ENCODE measurements at places on chromosomes 1 and 21.

DNA sequence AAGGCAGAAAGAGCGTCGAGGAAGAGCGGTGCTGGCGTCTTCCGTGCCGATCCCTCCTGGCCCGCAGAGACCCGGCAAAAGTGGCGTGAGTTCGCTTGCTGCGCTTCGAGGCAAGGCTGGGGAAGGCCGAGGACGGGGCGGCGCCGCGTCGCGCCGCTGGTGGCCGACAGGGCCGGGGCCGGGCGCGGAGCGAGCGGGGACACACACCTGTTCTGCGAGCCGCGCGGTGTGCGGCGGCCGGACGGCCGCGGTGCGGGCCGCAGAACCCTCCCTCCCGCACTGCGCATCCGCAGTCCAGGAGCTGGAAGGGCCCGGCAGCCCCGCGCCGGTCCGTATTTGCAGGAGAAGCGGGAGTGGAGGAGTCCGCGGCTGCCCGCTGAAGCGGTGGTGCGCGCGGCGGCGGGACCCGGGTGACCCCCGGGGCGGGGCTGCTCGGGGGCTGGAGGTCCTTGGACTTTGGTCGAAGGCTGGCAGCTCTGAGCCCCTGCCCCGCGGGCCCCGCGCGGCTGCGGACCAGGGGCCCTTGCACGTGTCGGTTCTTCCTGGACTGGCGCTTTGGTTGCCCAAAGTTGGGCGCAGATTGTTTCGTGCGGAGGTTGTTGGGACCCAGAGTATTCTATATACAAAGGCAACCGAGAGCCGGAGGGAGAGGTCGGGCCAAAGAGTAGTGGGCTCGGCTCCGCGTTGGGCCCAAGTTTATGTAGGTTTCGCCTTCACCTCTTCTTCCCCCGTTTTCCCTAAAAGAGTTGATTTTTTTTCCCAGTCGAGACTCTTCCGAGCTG, 2.6 kb downstream of the RNF220 start:
- DNase-seq, result no peak

- peak; percentile 17 for DNase-seq
Measured at GRCh38 chr1:55375617-55376258, 160.6 kb upstream of the USP24 start.

DNA sequence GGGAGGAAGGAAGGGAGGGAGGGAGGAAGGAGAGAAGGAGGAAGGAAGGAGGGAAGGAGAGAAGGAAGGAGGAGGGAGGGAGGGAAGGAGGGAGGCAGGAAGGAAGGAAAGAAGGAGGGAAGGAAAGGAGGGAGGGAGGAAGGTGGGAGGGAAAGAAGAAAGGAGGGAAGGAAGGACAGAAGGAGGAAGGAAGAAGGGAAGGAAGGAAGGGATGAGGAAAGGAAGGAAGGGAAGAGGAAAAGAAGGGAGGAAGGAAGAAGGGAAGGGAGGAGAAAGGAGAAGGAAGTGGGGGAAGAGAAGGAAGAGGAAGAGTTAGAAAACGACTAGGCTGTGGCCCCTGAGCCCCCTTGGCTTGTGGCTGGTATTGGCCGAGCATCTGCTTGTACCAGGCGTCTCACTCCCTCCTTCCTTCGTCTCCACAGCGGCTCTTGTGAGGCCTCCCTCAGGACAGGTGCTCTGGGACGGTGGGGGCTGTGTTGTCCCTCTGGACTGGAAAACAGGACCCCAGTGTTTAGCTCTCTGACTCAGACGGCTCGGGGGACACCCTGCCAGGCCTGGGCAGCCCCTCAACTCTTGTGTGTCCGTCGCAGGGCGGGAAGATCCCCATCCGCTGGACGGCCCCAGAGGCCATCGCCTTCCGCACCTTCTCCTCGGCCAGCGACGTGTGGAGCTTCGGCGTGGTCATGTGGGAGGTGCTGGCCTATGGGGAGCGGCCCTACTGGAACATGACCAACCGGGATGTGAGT, 36.2 kb upstream of the C1QA start:
- no peak for DNase-seq

DNA sequence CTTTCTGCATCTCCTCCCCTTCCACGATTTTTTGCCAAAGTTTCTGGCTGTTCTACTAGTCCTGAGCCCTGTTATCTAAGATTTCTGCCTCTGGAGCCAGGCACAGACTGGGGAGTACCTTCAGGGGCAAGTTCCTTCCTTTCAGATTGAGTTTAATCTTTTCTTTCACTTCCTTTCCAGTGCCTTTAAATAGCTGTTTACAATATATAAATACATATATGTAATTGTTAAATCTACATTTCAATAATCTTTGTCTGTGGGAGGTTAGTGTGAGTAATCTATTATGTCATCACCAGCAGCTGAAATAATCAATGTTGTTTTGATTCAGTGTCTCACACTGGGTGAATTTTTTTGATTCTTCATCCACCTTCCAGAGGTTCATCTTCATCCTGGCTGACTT, 31.8 kb downstream of the DIPK1A start:
- no peak for DNase-seq

GRCh38 chr21:35521293-35521692, 472.2 kb upstream of the RUNX1 start:
- no peak for DNase-seq

- no peak for DNase-seq
Measured at GRCh38 chr1:156664767-156665411, 12.3 kb downstream of the NES start.

DNA sequence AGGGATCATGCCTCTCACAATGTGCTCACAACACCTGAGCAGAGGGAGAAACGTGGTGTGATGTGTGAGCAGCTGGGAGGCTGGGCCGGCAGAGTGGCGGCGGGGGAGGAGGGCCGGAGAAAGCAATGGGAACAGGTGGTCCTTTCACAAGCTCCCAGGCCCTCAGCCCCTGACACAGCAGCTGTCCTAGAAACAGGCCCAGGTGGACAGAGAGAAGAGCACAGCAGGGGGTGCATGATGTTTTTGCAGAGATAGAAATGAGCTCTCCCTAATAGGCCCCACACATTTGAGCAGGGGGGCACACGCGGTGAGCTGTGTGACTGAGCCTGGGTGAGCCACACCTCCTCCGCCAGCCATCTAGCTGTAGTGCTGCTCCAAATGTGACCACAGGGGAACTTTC, 7.6 kb upstream of the RGS16 start:
- DNase-seq, result peak; percentile 18

DNA sequence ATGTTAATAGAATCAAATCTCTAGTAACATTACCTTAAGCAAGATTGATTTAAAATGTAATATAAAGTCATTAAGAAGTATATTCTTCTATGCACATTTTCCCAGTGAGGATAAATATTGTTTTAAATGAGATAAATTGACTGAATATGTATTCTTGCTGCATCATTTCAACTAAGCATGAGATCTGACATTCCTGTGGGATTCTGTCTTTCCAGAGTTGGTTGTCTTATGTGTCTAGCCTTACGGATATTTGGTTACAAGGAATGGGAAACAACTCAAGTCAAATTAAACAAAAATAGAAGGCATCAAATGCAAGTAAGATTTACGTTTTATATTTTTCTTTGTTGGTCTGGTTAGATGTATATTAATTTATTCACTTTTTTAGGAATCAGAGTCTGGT, 287.5 kb downstream of the PTGER3 start:
- no peak for DNase-seq

DNA sequence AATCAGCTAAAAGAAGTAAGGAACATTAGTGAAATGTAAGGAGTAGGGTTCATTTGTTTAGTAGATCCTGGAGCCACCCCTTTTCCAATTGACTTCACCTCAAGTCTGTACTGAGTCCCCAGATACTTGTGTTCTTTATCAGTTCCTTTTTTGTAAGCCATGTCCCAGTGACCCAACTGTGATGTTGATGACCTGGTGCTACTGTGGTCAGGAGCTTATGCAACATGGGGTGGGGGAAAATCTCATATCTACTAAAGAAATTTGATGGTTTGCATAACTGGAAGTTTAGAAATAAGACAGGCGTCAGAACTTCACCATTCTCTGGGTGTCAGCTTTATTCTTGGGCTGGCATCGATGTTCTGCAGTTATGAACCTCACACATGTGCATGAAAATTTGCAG, 120.5 kb downstream of the LRRC7 start:
- no peak for DNase-seq

DNA sequence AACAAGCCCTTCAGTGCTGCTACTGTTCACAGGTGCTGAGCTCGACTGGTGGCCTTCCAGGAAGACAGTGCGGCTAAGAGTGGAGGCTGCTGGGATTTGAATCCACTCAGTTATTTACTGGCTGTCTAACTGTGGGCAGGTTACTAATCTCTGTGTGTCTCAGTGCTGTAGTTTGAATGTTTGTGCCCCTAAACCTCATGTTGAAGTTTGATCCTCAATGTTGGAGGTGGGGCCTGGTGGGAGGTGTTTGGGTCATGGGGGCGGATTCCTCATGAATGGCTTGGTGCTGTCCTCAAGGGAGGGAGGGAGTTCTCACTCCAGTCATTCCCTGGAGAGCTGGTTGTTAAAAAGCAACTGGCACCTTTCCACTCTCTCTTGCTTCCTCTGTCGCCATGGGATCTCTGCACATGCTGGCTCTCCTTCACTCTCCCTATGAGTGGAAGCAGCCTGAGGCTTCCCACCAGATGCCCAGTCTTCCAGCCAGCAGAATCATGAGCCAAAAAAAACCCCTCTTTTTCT, 334.8 kb downstream of the RPS6KC1 start:
- no peak for DNase-seq

DNA sequence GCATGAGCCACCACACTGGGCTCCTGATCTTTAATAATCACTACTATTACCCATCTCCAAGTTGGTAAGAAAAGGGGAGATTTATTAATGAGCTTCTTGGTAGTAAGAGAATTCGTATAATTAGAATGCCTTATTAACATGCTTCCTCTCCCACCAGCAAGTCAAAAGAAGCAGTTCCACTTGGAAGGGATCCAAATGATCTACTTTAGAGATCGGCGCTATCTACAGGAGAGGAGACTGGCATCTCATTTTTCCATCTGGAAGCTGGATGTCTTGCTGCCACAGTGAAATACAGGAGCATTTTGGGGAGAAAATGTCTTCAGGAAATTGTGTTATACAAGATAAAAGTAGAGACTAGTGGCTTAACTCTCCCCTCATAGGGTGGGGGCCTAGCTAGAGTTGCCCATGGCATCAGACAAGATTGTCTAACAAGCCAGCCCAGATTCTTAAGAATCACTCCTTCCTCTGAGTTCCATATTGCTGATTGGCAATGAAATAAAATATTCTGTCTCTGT, 33.6 kb upstream of the CAMSAP2 start:
- no peak for DNase-seq

DNA sequence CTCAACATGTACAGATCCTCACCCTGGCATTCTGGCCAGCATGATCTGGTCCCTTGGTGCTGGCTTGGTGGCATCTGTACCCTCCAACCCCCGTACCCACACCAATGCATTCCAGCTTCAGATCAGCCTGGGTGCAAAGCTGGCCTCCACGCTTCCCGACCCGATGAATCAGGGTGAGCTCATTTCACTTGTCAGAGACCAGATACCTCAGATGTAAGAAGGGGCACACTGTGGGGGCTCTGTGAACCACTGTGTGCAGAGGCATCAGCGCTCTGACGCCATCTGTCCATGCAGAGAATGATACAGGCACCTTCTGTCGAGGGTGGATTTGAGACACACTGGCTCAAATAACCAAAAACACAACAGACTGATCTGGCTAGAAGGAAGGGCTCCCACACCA, 76.6 kb downstream of the DMRTB1 start:
- DNase-seq, result no peak

GRCh38 chr1:28974432-28974831, 60.1 kb downstream of the EPB41 start:
- no peak for DNase-seq

- no peak for DNase-seq
Measured at GRCh38 chr1:78688697-78689096, 39.1 kb downstream of the IFI44 start.

DNA sequence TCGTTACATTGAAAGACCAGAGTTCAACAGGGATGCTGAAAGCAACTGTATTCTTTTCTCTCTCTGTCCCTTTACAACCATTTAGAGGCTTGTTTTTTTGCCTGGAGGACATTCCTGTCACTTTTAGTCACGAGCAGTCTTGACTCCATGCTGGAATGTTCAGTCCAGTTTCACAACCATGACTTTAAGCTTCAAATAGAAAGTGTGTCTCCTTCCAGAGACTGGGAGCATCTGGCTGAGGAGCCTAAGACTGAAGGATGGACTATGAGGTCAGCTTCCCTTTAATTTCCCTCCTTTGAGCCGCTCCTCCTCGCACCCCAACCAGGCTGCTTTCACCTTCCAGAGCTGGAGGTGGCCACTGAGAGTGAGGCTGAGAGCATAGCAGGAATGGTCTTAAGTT, 10.5 kb upstream of the RYR2 start:
- DNase-seq, result no peak

DNA sequence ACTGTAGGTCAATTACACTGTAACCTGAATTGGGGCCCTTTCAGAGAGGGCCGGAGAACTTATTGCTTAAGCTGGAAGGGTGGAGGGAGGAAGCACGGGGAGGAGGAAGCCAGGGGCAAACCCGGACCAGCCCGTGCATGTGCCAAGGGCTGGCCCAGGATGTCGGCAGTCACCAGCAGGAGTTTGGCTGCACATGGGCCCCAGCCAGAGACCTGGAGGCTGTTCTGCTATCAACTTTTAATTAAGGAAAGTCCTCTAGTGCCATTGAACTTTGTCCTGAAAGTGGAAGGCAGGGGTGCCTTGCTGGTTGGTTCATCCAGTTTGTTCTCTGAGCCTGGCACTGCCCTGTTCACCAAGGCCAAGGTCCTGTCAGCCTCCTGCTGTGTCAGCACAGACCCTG, 200.8 kb upstream of the VAMP3 start:
- no peak for DNase-seq

DNA sequence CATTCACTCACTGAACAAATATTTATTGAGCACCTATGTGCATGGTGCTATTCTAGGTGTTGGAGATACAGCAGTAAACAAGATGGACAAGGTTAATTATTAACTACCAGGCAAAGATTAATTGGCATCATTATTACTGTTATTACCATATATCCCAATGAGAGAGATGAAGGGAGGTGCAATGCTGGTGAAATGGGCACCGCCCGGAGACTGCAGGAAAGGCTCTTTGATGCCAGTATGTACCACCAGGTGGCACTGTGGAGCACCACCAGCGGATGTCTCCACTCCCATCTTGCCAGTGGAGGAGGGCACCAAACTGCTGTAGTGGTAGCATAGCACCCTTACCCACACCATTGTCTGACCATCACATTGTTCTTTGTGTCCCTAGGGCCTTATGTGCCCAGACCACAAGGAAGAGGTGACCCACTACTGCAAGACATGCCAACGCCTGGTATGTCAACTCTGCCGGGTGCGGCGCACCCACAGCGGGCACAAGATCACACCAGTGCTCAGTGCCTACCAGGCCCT, 3.0 kb downstream of the TRIM46 start:
- DNase-seq, result peak; percentile 17

- DNase-seq, result peak; percentile 65
Measured at GRCh38 chr1:205396967-205397616, 24.8 kb downstream of the LEMD1 start.

- DNase-seq, result no peak
Measured at GRCh38 chr1:32487182-32487581, 22.3 kb downstream of the ZBTB8B start.

DNA sequence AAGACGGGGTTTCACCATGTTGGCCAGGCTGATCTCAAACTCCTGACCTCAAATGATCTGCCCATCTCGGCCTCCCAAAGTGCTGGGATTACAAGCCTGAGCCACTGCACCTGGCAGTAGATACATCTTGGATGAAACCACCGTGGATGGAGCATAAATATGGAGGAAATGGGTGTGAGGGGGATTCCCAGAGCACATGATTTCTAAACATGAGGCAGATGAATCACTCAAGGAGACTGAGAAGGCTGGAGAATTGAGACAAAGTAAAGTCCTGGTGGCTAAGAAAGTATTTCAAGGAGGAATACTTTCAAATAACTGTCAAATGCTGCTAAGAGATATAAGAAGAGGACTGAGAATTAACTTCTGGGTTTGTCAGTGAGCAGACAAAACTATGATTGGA, 5.4 kb upstream of the PGBD5 start:
- no peak for DNase-seq

GRCh38 chr1:227961651-227962466, 14.1 kb upstream of the WNT9A start:
- no peak for DNase-seq

Data from NCI-H1930 (cell line).